Cortex of kidney (tissue), 1 donor: ENCODE measurements at places on chromosomes 16 and 17.

GRCh38 chr17:31013844-31014243, 43.0 kb downstream of the RNF135 start:
- DNase-seq: no peak

GRCh38 chr17:41199421-41200078, 9.9 kb downstream of the KRTAP9-1 start:
- DNase-seq: no peak

DNA sequence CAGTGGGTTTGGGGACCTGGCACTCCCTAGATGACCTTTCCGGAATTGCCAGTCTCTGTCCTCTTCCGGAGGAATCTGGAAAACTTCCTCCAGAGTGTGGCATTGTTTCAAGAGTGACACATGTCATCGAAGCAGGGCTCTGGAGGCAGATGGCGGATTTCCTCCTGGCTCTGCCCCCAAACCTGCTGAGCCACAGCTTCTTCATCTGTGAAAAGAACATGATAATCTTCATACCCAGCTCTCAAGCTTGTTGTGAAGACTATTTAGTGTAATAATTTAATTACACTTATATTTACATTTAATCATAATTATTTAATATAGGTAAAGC, 19.7 kb upstream of the TEX2 start:
- no peak for DNase-seq

- no peak for DNase-seq
Observed at GRCh38 chr16:1890708-1891050, 18.7 kb upstream of the MEIOB start.

- DNase-seq: no peak
Observed at GRCh38 chr16:67779256-67780014, 26.9 kb downstream of the RANBP10 start.

GRCh38 chr16:47392081-47392480, 68.8 kb downstream of the ITFG1 start:
- DNase-seq: no peak

DNA sequence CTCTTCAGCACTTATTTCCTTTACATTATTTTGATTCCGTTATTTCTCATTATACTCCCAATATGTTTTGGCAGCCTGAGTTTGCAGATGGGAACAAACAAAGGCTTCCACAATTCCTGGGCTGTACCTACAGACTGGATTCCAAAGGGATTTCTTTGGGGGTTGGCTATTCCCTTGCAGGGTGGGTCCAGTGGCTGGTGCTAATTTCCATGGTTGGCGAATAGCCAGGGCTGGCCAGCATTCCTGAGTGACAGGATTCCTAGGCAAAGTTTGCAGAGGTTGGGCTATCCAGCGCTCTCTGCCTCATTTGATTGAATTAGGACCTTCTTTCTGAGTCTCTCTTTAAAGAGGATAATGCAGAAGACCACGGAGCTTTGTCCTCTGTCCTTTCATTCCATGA, 207.4 kb downstream of the MAF start:
- no peak for DNase-seq

- no peak for DNase-seq
Observed at GRCh38 chr16:71618429-71618828, 7.6 kb upstream of the MARVELD3 start.

GRCh38 chr17:32783602-32784001, 93.3 kb downstream of the MYO1D start:
- DNase-seq: no peak

GRCh38 chr16:67969254-67970039, 1.0 kb upstream of the SLC12A4 start:
- DNase-seq: no peak

DNA sequence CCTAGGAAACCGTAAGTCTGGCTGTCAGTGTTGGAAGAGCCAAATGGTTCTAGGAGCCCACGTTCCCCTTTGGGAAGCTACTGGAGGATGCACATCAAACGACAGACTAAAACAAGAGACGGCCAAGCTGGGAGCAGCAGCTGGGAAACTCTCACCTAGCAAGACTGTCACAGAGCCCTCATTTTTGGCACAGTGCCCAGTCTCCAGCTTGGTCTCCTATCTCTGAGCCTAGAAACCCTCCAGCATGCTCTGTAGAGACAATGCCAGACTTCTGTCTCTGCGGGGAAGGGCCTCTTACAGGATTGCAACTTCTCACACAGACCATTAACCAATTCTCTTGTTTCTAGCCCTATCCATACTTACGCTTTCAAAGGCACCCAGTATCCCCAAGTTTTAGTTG, 23.5 kb downstream of the GTF3C1 start:
- no peak for DNase-seq

GRCh38 chr17:3004925-3005324, 58.5 kb downstream of the OR1D5 start:
- DNase-seq: no peak

DNA sequence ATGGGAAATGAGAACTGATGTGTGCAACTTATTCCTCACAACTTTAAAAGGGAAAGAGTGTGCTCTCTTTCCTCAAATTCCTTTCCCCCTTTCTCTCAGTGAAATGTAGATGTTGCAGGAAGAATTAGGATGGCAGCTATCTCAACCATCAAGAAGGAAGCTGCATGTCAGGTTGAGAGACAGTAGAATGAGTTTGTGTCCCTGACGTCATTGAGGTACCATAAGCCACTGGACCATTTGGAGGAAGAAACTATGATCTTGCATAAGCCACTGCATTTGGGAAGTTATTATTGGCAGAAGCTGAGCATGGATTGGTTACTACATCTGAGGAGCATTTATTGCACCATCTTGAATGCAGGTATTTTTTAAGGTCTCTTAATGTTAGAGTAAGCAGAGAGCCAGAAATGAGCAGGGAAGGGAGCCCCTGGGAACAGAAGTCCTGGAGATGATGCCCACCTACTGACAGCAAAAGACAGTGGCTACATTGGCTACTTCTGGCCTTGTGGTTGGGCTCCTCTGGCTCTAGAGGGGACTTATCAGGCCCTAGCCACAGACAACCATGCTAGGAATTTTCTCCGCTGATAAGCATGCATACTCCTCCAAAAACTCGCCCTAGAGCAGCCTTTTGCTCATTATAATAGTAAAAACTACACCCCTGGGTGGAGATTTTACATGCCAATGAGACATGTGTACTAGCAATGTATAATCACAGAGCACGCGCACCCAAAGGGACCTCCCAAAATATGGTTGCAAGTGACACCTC, 249.0 kb upstream of the SALL1 start:
- DNase-seq: no peak

DNA sequence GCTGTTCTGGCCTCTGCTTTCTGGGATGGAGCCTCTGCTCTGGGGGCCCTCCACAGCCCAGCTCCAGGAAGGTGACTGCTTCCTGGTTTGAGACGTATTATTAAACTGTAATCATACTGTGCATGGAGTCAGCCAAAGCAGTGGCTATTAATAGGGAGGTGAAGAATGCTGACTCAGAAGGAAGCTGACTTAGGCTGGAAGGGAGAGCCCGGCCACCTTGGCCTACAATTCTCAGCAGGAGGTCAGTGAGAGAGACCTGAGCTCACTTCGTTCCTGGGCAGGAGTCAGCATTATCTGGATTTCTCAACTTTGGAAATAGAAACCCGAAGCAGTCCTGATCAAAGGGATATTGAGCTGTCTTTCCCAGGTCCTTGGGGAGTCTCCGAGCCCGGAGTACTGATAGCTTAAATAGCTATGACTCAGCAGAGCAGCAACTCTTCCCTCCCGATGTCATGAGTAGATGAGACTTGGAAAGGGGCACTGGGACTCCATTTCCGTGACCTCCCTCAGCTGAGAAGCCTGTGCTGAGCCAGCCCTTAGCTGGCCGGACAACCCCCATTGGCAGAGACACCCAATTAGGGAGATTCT, 91.8 kb downstream of the YPEL2 start:
- no peak for DNase-seq

- no peak for DNase-seq
Observed at GRCh38 chr16:23826528-23827045, 9.2 kb upstream of the PRKCB start.

GRCh38 chr16:379961-380761, 1.6 kb downstream of the PGAP6 start:
- DNase-seq: no peak
